BE2C (cell line): ENCODE measurements at places on chromosomes 4 and X.
A peak's percentile ranks its signal among the peaks of the same experiment; 100 is the strongest.

DNA sequence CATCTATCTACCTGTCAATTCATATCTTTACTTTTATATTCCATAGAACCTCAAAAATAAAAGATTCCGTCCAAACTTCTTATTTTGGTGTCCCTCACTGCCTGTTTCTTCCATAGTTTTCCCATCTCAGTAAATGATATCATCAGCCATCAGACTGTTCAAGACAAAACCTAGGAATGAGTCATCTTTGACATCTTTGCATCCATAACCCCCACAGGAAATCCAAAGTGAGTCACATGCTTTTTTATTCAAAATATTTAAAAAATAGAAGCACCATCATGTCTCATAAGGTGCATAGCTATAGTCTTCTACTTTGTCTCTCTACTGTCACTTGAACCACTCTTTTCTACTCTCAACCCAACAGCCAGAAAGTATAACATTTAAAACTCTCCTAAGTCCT lies 29.9 kb upstream of the CXXC4 start:
- no peak for DNase-seq

DNA sequence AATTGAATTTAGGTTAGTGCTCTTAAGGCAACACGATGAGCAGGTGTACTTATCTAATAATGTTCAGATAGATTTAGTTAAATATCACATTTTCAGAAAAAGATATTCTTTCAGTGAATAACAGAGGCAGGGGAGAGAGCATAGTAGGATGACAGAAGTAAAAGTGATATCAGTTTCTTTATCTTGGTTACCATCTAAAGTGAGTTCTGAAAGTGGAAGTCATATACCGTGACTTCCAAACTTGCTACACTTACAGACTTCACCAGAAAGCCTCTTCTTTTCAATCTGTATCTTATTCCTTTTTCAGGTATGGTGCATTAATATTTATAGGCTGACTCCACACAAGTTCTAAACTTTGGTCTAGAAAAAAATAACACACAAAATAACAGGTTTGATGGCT lies 124.9 kb downstream of the POU4F2 start:
- no peak for DNase-seq

DNA sequence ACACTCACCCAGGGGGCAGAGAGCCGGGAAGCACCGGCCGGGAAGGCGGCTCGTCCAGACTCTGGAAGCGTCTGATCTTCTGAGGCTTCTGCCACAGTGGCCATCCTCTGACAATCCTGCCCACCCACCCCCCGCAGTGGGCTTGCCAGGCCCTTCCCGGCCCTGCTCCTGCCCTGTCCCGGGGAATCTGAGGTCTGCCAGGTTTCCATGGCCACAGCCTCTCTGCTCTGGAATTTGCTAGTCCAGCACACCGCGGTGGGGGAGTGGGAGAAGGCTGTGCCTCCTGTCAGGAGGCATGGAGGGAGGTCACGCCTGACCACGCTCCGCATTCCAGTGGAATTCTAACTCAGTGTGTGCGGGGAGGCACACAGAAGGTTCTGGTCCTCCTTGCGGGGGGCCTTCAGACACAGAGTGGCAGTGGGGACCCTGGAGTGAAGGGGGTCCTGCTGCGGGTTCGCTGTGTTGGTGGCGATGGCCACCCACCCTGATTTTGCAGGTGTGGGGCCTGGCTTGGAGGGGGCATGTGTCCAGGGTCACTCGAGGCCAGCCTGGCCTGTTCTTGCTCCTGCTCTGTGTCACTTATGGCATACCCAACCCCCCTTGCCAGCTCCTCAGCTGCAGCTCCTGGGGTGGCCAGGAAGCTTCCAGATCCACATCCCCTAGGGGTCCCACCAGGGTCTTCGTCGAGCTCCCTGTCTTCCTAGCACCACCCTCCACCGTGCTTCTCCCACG lies 55.6 kb upstream of the ADRA2C start:
- peak; percentile 4 for DNase-seq

DNA sequence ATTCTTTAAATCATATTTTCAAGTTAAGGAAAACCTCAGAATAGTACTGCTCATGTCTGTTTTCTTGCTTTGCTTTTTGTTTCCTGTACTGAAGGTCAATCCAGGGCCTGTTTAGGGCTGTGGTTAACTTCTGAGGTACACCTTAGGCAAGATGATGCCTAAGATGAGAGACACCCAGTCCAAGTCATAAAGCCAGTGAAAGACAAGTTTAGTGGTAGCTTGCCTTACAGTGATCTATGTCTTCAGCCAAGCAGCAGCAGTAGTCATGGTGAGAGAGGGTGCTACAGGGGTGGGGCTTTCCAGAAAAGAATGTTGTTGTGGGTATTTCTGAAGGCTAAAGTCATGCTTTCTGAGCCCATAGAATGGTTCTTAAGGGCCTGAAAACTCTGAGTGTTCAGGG lies 173.7 kb downstream of the VSIG4 start:
- DNase-seq, result no peak

- peak; percentile 89 for DNase-seq
Observed at GRCh38 chr4:174282836-174283506, 496 bp downstream of the FBXO8 start.

- no peak for DNase-seq
Observed at GRCh38 chr4:159778298-159778697, 675.4 kb downstream of the RAPGEF2 start.

DNA sequence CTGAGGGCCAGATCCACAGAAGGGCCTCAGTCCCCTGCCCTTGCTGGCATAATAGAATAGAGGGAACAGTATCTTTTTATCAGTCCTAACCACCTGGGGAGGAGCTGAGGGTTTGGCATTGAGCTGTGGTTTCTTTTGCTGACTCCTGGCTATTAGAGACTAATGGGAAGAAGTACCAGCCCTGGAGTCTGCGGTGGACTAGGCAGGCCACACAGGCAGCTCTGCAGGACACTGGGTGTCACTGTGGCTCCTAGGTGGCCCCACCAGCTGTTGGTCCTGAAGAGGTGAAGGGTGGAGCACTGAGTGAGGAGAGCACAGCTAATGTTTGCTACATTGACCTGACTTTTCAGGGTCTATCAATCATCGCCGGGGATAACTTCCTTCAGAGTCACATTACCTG lies 52.8 kb upstream of the GPC4 start:
- DNase-seq, result no peak

DNA sequence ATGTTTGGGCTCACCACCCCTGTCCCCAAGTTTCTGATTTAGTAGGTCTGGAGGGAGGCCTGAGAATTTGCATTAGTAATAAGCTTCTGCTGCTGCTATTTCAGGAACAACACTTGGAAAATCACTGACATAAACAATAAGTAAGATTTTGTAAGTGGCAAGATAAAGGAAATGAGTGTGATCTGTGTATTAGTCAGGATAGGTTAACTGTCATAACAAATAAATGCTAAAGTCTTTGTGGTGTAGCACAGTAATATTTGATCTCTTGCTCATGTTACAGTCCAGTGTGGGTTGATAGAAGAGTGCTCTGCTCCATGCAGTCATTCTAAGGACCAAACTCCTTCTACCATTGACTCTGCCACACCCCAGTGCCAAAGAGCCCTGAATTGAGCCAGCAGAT lies 67.0 kb downstream of the NHS start:
- DNase-seq, result no peak

DNA sequence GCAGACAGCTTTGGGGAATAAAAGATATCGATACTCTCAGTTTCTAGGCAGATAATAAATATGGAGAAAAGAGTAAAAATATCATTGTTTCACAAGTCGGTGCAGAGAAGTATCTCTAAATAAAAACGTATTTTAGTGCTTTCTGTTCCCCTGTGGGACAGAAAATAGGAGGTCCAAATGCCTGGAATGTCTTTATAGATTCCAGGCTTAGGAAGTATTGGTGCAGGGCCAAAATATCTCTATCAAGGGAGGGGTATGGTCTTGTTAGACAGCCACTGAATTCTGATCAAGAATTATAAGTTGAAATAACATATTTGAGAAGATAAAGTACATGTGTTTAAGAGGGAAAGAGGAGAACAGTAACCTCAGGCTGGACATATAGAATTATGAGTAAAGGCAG lies 596.4 kb downstream of the PCDH18 start:
- no peak for DNase-seq

DNA sequence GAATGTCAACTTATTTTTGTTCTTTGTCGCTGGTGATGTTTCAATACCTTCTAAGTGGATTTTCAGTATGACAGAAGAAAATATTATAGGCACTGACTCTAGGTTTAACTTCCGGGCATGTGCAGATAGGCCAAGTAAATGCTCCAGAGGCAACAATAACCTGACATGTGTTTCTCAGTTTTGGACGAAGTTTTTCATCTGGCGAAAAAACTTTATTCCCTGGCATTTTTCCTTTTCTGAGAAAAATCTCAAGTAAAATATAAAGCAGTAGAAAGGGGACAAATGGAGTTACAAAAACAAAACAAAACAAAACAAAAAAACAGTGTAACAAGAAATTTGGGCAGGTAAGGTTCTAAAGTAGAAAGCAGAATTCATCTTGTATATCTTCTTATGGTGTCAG lies 173.5 kb downstream of the ANTXR2 start:
- DNase-seq, result no peak

DNA sequence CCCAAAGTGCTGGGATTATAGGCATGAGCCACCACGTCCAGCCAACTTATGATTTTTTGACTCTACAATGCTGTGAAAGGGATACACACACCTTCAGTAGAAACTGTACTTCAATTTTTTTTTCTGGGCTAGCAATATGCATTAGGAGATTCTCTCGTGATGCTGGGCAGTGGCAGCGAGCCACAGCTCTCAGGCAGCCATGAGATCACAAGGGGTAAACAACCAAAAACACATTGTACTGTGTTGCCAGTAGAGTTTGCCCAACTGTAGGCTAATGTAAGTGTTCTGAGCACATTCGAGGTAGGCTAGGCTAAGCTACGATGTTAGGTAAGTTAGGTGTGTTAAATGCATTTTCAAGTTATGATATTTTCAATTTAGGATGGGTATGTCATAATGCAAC lies 25.7 kb downstream of the RAB33A start:
- no peak for DNase-seq

GRCh38 chr4:152258804-152259708 lies 276.8 kb downstream of the FBXW7 start:
- no peak for DNase-seq

DNA sequence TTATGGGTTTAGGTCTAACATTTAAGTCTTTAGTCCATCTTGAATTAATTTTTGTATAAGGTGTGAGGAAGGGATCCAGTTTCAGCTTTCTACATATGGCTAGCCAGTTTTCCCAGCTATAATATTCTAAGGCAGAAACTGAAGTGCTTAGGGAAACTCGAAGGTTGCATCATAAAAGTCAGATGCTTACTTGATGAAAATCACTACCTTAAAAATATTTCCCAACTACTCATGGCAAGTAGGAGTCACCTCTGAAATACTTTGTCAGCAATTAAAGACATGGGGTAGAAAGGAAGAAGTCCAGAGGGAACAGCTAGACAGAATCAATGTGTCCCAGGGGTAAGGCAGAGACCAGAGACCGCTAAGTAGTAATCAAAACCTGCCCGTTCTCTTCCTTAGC lies 6.3 kb upstream of the AP1S2 start:
- DNase-seq, result no peak

GRCh38 chr4:145058256-145058655 lies 39.7 kb downstream of the ANAPC10 start:
- DNase-seq, result no peak

GRCh38 chr4:170306208-170306607 lies 216.5 kb upstream of the AADAT start:
- no peak for DNase-seq

GRCh38 chrX:68880846-68881552 lies 52.2 kb downstream of the EFNB1 start:
- no peak for DNase-seq

- DNase-seq, result no peak
Observed at GRCh38 chr4:155487210-155487609, 110.4 kb upstream of the MAP9 start.

DNA sequence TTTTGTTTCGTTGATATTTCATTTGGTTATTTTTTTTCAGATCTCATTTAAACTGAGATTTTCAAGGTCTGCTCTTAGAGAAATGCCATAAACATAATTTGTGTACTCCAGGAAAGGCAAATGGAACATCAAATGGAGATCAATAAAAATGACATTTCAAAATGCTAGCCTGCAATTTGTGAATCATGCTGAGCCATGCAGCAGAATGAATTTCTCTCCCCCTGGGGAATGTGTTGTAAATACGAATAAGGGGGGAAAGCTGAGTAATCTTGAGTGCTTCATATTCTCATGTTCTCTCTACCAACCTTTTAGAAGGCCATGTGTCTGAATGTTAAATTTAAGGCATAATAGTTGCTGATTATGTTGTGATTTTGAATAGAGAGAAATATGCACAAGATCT lies 7.8 kb downstream of the ZCCHC4 start:
- no peak for DNase-seq

GRCh38 chr4:85406185-85406584 lies 68.8 kb upstream of the ARHGAP24 start:
- DNase-seq, result peak; percentile 25

- no peak for DNase-seq
Observed at GRCh38 chr4:78432896-78433295, 118.7 kb upstream of the ANXA3 start.

- peak; percentile 60 for DNase-seq
Observed at GRCh38 chrX:153635788-153636668, 11.0 kb upstream of the DUSP9 start.

GRCh38 chr4:1042352-1043055 lies 31.1 kb downstream of the FGFRL1 start:
- no peak for DNase-seq

- DNase-seq, result no peak
Observed at GRCh38 chr4:38917481-38918025, 49.9 kb downstream of the FAM114A1 start.

GRCh38 chr4:3257556-3258482 lies 8.9 kb downstream of the MSANTD1 start:
- no peak for DNase-seq
